ENCODE measurements at places on chromosomes 16 and 17.

DNA sequence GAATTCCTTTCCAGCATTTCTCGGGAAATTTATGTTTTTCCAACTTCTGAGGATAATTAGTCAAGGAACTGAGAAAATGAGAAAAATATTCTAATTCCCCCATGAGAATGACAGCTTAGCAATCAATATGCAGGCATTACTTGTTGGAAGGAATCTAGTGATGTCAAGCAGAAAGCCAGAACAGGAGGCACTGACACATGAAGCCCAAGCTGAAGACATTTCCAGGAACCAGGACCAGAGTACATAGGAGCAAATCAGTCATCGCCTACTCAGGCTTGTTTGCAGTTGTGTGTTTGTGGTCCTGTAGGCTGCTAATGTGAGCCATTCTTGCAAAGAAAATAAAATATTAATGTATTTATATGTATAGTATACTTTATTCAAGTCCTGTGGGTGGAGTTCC is 89.7 kb downstream of the SALL1 start:
- DNase-seq, result no peak

DNA sequence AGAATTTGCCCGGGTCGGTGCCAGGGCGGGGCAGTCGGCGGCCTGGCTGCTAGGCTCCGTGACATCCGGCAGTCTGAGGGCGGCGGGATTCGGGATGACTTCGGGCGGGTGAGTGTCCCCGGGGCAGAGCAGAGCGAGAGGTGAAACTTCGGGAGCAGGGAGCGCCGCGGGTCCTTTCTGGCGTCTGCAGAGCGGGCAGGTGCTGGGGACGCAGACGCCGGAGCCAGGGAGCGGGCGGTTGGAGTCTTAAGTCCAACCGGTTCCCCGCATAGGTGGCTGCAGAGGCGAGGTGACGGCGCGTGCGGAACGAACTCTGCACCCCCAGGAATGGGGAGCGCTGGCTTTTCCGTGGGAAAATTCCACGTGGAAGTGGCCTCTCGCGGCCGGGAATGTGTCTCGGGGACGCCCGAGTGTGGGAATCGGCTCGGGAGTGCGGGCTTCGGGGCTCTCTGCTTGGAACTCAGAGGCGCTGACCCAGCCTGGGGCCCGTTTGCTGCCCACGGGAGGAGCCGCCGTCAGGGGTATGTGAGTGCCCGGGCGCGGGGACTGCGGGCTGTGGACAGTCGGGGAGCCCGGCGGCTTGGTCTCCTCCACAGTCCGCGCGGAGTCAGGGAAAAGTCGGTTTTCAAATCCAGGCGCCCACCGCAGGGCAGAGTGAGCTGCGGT is at the start of gene B4GALNT2:
TSS of gene B4GALNT2 (plus strand) at position 71 of the 666 bp plus-strand sequence. CDS start at position 95, 24 bp downstream.
- no peak for DNase-seq

DNA sequence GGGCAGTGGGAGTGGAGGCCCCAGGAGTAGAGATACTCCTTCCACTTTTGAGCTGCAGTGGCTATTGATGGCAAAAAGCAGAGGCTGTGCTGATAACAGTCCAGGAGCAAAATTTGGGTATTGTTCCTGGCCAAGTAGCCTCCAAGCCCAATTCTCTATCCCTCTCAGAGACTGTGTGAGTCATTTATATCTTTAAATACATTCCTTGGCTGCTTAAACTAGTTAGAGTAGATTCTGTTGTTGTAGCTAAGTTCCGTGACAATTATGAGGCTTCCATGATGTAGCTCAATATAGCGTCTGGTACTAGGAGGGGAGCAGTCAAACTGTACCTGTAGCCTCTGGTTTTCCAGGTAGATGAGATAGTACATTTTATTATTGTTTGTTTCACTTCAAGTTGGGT is 19.9 kb upstream of the UBE2G1 start:
- no peak for DNase-seq

- no peak for DNase-seq
Observed at GRCh38 chr17:28413804-28414203, 7.8 kb upstream of the SLC46A1 start.

DNA sequence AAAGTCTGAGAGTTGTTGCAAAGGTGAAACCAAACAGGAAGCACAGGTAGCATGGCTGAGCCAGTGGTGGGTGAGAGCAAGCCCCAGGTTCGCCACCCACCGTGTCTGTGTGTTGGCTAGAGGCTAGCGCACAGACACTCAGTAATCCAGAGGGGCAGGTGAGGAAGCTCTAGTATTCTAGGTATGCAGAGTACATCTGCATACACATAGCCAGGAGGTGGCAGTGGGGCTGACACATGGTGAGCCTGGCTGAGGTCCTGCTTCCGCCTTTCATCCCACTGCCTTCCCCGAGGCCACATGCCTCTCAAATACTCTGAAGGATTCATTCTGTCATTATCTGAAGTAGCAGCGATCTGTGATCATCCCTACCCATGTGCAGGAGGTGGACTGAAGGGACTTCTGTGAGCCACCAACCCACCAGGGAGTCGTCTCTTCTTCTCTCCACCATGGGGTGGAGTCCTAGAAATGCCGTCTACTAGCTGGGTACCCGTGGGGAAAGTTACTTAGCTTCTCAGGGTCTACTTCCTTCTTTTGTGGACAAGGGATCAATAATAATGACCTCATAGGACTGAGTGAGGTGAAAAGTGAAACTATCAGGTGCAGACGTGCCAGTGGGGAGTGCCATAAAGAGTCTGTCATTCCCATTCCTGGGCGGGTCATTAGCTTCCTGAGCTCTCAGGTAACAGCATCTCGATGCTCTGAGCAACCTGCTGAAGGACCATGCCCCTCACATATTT is 36.0 kb upstream of the ICAM2 start:
- DNase-seq, result no peak

GRCh38 chr17:40325156-40326013 is 16.4 kb downstream of the RARA start:
- no peak for DNase-seq

- no peak for DNase-seq
Observed at GRCh38 chr17:69961501-69962145, 113.4 kb upstream of the KCNJ16 start.

DNA sequence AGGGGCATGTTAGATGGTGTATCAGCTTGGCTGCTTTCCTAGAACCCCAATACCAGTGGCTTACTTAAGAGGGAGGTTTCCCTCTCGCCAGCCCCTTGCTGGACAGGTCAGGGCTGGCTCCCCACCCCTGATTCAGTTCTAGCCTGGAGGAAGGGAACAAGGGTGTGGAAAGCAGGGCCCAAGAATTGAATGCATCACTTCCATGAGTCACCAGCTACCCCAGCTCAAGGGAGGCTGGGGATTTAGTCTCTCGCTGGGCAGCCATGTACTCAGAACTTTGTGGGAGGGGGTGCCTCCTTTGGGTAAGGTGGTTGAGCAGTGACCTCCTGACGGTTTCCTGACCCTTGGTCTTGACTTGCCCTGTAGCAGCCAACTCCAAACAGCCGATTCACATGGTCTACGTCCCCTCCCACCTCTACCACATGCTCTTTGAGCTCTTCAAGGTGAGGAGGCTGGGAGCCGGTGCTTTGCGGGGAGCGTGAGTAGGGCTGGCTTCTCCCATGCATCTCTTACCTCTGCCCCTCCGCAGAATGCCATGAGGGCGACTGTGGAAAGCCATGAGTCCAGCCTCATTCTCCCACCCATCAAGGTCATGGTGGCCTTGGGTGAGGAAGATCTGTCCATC is 12.8 kb downstream of the PDK2 start:
- no peak for DNase-seq

Measured in GM12864 (cell line).